ENCODE measurements at places on chromosomes 11 and 22. TPM values are rescaled to one million over a fixed set of nuclear protein-coding genes. Genes with fewer than 3 reads are reported as not detected.

DNA sequence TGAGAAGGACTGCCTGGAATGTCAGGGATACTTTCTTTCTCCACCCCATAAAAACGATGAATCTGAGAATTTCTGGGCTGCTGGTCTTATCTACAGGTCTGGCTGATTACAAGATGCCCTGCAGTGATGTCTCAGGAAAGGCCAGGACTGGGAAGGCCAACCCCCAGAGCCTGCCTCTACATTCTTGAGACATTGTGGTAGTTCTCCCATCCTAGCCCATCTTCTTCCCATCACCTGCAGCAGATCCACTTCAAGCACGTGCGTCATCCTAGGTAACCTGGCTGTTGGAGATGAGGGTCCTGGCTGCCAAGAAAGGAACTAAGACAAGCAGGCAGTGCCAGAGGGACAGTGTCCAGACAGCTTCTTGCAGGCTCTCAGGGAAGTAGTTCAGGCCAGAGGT is 44.1 kb upstream of the E2F8 start:
- no peak for ATAC-seq

DNA sequence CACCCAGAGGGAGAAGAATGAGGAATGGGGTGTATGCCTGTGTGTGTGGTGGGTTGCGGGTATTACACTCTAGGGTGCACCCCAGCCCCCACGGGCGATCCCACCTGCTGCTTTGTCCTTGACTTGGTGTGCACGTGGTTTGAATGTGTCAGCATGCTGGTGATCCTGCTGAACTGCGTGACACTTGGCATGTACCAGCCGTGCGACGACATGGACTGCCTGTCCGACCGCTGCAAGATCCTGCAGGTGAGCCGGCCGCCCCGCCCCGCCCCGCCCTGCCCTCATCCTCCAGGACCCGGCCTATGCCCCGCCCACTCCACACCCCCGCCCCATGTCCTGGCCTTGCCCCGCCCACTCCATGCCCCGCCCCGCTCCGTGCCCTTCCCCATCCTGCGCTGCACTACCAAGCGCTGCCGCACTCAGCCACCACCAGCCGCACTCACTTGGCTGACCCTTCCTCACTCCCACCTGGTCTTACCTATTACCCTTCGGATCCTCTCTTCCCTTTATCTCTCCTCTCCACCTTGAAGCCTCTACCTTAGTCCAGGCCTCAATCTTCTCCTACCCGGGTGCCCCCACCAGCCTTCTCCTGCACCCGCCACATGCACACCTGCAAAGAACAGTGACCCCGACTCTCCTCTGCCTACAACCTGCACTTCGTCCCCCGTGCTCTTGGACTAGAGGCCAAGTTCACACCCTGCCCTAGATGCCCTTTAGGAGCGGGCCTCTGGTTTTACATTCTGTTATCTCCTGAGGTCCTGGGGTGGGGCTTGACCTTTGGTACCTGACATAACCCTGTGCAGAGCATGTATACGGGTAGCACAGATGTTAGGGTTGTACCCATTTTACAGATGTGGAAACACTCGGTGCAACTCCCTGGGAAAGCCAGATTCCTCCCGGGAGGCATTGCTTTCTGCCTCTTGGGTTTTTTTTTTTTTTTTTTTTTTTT is 27.7 kb downstream of the CACNA1I start:
- peak; percentile 94 for ATAC-seq

- no peak for ATAC-seq
Measured at GRCh38 chr11:133793271-133794035, 51.9 kb downstream of the SPATA19 start.

GRCh38 chr11:20459865-20460264 is 72.3 kb downstream of the PRMT3 start:
- no peak for ATAC-seq

CCDC15 gene
- 2.4 TPM for total RNA-seq

PKDREJ gene
- 0.04 TPM for total RNA-seq

Data from esophagus mucosa (tissue), 1 donor.